Activated T-helper 17 cell treated with anti-CD3 and anti-CD28 coated beads, Interleukin-2, amount 50 U/mL, for 72 hours (primary cell): ENCODE measurements at places on chromosomes 1 and 21. TPM values are rescaled to one million over a fixed set of nuclear protein-coding genes. Genes with fewer than 3 reads are reported as not detected.

HTR6 gene
- total RNA-seq = not detected

PEF1 gene
- total RNA-seq = 32.7 TPM

OLFML2B gene
- not detected for total RNA-seq

OR2T33 gene
- total RNA-seq = not detected

BGLAP gene
- 6.8 TPM for total RNA-seq

ATP5PF gene
- total RNA-seq = 151 TPM

DMBX1 gene
- 0.43 TPM for total RNA-seq

OLIG1 gene
- total RNA-seq = not detected

SYPL2 gene
- total RNA-seq = not detected

TNFAIP8L2 gene
- total RNA-seq = 22.9 TPM

CELA3B gene
- not detected for total RNA-seq

PGLYRP3 gene
- total RNA-seq = not detected

KCNE1 gene
- total RNA-seq = 0.15 TPM

FCAMR gene
- total RNA-seq = not detected

CTSE gene
- total RNA-seq = not detected

MR1 gene
- 21.9 TPM for total RNA-seq

C1QA gene
- not detected for total RNA-seq

OR6N2 gene
- not detected for total RNA-seq

PGLYRP4 gene
- total RNA-seq = 0.22 TPM

CCDC181 gene
- not detected for total RNA-seq

LCK gene
- 228 TPM for total RNA-seq

ZNF593OS gene
- total RNA-seq = not detected

B3GALT6 gene
- total RNA-seq = 16.7 TPM

CXADR gene
- total RNA-seq = 0.76 TPM

FCRLA gene
- not detected for total RNA-seq

COL11A1 gene
- total RNA-seq = not detected
